ENCODE measurements at places on chromosomes 3 and 15.

GRCh38 chr3:113968986-113969385 is 21.2 kb downstream of the ZDHHC23 start:
- no peak for DNase-seq

GRCh38 chr3:152298393-152299248 is 29.9 kb downstream of the MBNL1 start:
- peak; percentile 83 for DNase-seq

GRCh38 chr3:54533856-54534255 is 394.0 kb downstream of the LRTM1 start:
- DNase-seq, result no peak

DNA sequence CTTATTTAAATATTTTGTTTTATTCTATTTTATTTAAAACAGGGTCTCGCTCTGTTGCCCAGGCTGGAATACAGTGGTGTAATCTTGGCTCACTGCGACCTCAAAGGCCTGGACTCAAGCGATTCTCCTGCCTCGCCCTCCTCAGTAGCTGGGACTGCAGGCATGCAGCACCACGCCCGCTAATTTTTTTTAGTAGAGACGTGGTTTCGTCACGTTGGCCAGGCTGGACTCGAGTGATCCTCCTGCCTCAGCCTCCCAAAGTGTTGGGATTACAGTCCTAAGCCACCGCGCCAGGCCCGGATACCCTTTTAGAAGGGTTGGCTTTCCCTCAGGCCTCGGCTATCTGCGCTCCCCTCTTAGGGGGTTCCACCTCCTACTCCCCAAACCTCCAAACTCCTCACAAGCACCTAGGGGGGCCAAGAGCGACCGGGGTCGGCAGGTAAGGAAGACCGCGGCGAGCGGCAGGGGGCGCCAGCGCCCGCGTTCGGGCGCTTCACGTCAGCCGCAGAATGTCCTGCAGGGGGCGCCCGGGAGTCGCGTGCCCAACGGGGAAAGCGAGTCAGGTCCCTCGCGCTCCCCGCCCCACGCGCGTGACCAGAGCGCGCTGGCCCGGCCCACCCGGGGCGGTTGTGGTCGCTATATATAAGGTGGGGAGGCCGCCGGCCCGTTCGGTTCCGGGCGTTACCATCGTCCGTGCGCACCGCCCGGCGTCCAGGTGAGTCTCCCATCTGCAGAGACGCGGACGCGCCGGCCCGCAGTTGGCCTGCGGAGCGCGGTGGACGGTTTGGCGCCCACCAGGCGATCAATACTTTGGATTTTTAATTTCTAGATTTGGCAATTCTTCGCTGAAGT is 51.8 kb upstream of the GATM start:
- peak; percentile 83 for DNase-seq

- peak; percentile 80 for DNase-seq
Measured at GRCh38 chr15:94287794-94288246, 56.5 kb downstream of the MCTP2 start.

- DNase-seq, result no peak
Measured at GRCh38 chr15:100192097-100193080, 149.4 kb downstream of the ADAMTS17 start.

DNA sequence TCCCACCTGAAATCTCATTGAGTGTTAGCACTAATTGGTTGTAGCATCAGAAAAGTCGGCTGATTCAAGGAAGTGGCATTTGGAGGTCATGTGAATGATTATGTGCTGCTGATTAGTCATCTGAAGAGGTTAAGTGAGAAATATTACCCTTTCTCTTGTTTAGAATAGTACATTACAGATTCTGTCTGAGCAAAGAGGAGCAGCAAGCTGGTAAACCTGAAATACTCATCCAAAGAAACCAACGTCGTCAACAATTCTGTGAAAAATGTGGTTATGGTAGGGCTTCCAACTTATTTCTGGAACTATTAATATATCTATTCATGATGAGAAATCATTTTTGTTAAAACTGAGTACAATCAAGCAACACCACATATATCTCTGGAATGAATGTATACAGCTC is 1024.9 kb downstream of the TUSC7 start:
- no peak for DNase-seq

- no peak for DNase-seq
Measured at GRCh38 chr3:57796261-57796660, 40.2 kb downstream of the SLMAP start.

Data from activated CD4-positive, alpha-beta T cell treated with anti-CD3 and anti-CD28 coated beads, Interleukin-10, Interleukin-2, amounts not matched to agents 100 ng/mL and 50 ng/mL, durations not matched to agents 16 hours and 8 hours (primary cell).